ENCODE measurements at places on chromosomes 16 and 17.
A peak's percentile ranks its signal among the peaks of the same experiment; 100 is the strongest.

DNA sequence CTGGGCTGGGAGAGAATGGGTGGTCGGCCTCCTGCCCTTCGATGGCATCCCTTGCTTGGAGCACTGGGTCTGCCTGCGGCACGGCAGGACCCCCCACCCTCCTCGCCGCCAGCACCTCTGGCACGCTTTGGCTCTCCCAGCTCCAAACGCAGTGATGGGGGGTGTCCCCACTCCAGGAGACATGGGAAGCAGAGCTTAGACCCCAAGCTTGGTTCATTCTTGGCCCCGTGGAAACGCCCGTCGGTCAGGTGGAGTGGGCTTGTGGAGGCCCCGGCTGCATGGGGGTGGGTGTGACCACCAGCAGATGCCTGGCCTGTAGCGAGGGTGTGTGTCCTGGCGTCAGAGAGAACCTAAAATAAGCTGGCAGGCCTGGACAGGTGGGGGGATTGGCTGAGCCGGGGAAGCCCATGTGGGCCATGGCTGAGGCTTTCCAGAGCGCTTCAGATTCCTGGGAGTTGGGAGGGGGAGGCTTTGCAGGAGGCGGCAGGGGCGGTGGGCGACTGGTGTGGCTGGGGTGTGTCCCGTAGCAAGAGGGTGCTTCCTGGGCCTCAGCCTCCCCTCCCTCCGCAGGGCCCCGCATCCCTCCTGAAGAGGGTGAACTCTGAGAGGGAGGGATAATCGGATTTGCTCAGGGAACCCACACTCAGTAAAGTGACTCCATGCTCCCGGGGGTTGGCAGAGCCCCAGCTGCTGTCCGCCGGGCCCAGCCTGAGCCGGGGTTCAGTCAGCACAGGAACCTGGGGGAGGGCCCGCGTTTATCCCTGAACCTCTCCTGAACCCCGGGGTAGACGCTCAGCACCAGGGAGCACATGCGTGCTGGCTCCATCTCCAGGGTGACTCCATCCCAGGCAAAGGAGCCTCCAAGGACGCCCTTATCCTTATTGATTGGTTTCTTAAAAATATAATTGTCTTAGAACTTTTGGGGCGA lies 3.4 kb downstream of the CACNA1H start:
- no peak for DNase-seq

- no peak for DNase-seq
Observed at GRCh38 chr17:79788989-79789942, 7.6 kb downstream of the CBX8 start.

DNA sequence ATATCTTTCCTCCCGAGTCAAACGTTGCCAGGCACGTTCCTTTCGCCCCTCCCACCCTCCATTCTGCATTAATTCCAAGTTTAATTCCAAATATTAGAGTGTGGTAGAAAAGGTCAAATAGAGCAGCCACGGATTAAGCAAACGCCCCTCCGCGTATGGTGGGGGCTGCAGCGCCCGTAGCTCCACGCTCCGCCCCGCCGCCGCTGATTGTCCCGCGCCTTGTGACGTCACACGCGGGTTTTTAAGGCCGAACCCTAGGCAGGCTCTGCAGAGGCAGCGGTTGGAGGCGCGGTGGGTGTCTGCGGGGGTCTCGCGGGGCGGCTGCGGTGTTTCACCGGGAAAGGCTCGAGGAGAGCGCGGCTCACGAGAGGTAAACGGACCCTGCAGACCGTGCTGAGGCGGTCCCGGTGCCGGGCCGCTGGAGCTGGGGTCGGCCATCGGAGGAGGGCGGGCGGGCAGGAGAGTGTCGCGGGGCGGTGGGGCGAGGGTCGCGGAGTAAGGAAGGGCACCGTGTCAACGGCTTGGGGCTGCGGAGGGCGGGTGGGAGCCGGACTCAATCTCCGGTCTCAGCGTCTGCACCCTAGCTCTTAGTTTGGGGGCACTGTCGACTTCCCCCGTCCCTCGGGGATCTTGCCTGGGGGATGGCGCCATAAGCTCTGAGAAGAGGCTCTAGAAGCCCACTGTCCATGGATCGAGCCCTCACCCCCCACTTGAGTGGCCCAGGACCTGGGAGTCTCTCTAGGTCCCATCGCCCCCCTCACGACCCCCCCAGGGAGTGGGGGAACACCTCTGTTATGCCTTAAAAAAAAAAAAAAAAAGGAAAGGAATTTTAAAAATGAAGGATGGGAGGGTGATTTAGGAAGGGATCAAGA lies at the start of gene ARL4D:
ARL4D (plus strand) TSS at position 270 of the 872 bp plus-strand sequence. CDS start 740 bp downstream, outside the sequence.
- DNase-seq, result peak; percentile 82

DNA sequence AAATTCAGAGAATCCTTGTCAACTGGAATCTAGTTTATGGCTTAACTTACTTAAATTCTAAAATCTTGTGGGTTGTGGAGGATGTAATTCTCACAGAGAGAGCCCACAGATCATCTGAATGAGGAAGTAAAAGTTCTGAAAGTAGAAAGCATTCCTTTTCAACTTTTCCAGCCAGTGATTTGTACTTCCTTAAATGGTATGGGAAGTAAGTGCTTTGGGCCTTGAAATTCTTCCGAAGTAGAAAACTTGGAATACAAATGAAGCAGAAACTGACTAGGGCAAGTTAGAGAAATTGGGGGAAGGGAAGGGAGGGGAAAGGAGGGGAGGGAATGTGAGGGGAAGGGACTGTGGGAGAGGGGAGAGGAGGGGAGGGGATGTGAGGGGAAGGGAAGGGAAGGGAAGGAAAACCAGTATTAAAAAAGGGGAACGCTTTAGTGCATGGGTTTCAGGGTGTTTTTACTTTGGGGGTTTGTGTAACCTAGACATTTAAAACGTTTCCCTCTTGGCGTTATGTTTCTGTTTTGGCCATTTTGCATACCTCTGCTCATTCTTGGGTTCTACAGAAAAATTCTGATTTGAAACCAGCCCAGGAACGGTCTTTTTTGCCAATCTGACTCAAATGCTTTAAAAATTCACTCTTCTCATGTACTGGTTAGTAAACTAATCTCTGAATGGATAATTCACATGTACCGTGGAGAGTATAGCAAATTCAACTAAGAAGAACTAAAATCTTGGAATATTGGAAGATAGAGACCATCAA lies 15.5 kb upstream of the SNTB2 start:
- peak; percentile 57 for DNase-seq

GRCh38 chr16:19011169-19011731 lies 27.5 kb downstream of the TMC7 start:
- no peak for DNase-seq
